EL (cell line): ENCODE measurements at places on chromosomes 5 and 9.

DNA sequence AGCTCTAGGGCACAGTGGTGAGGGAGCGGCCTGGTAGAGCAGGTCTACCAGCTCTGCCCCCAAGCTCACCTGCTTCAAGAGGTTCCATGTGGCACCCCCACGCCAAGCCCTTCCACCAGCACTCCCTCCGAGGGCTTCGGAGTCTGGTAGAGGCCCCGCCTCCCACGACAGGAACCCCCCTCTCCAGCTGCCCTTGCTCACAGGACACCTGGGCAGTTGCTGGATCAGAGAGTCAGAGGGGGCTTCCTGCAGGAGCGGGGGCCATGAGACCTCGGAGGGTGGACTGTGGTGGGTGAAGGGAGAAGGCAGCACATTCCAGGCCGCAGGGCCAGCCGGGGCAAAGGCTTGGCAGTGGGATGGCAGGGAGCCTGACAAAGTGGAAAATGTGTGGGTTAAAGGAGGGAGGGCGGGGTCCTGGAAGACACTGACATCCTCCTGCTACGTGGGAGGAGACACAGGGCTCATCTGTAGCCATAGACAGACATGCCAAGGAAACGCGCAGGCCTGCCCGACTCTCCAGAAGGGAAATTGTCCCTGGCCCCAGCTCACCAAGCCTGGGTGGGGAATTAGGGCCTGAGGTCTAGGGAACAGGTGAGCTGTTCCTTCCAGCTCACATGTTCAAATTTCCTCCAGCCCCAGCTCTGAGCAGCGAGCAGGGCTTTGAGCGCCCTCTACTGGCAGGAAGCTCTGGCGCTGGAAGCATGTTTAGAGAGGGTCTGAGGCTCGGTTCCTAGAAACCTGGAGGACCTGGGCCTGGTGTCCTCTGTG, 74.2 kb downstream of the NTNG2 start:
- peak; percentile 59 for DNase-seq

- DNase-seq: no peak
Measured at GRCh38 chr5:124754206-124754927, 7.9 kb upstream of the ZNF608 start.

GRCh38 chr5:141914199-141914743, 9.4 kb upstream of the DELE1 start:
- peak; percentile 34 for DNase-seq

GRCh38 chr9:92384375-92384774, 20.0 kb downstream of the OGN start:
- DNase-seq: peak; percentile 50

GRCh38 chr9:2228641-2229040, 213.5 kb downstream of the SMARCA2 start:
- DNase-seq: no peak

DNA sequence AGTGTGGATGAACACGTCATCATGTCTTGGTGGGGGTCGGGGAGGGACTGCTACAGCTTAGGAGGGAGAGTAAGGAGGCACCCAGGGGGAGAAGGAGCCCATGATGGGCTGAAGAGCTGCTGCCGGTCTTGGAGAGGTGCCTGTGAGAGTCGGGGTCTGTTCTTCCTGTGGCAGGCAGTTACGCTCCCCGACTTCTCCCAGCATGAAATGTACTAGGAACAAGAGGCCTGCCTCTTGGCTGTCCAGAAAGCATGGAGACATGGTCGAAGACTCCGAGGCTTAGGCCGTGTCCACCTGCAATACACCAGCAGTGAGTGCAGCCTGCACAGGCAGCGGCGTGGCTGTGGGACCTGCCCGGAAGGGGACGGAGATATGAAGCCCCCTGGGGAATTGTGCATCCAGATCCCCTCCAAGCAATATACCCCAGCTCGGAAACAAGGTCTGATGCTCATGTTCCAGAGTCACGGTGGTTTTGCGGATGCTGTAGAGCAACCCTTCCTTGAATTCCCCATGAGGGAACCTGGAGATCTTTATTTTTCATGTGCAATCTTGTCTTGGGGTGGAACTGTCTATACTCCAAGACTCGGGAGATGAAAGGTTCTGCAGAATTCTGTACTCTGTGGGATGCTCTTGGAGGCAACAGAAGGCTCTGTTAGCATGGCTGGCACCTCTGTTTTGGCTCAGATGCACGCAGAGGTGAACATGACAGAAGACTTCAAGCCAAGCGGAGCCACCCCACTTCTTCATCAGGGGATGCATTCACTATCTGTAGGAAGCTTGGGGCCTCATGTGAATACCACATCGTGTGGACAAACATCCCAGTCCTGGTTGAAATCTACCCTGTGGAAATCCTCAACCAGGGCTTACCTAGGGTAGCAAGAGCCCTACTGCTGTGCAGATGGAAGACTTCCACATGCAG, 374.9 kb upstream of the IRX4 start:
- DNase-seq: no peak

DNA sequence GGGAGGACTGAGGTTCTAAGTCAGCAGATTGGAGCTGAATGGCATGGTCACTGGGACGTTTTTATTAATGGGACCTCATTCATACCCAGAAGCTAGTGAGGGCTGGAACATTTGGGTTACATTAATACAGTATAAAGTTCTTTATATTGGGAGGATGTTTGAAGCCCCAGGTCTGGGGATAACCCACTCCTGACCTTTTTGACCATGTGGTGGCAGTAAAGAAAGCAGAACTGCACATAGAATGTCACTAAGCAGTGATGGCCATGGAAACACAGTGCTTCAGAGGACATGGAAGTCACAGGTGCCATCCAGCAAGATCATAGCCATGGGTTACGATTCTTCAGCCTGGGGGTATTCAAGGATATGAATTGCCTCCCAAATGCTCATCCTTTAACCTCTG, 176.0 kb downstream of the ATP10B start:
- DNase-seq: no peak

DNA sequence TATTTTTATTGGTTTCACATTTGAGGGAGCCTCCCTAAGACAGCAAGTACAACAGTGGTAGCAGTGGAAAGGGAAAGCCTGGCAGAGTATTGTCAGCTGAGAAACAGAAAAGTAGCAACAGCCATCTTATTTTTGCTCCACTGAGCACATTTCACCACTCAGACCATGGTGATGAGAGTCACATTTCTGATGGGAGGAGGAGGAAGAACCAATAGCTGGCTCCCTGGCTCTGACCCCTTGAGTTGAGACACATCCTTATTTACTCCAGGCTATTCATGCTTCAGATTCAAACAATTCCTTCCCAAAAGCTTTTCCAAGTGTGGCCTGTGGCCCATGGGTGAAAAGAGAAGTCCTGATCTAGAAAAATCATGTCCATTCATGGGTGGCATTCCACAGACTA, 236.3 kb downstream of the ARHGAP26 start:
- no peak for DNase-seq

DNA sequence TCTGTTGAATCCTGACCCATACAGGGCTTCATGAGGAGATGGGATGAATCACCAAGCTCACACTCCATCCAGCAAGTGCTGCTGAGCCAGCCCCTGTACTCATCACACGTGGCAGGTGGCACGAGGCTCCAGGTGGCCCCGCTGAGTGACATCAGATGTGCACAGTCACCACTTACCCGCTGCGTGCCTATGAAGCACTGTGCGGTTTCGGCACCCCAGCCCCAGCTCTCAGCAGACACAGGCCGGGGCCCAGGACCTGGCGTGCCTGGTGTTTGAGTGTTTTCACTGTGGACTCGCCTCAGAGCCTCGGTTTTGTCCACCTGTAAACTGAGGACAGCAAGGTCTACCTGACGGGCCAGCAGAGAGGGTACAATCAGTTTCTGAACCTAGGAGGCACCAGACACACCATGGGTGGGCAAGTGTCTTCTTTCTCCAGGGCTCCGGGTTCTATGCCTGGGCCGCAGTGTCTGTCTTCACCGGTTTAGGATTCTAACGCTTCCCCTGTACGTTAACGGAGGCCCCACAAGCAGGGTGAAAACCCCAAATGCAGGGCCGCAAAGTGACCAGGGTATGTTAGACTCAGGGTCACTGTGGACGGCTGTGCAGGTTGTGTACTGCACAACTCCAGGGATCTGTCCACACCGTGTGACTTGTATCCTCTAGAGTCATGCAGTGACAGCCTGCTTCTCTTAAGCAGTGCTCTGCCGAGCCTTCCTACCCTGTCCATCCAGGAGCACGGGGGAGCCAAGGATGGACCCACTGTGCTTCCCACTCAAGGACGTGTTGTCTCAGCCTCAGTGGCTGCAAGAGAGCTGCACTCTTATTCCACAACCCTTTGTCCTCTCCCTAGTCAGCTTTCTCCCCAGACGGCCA, 44.3 kb upstream of the COL5A1 start:
- DNase-seq: no peak
